Mucosa of descending colon (tissue), 3 donors: ENCODE measurements at places on chromosomes 4 and X.
A peak's percentile ranks its signal among the peaks of the same experiment; 100 is the strongest.

DNA sequence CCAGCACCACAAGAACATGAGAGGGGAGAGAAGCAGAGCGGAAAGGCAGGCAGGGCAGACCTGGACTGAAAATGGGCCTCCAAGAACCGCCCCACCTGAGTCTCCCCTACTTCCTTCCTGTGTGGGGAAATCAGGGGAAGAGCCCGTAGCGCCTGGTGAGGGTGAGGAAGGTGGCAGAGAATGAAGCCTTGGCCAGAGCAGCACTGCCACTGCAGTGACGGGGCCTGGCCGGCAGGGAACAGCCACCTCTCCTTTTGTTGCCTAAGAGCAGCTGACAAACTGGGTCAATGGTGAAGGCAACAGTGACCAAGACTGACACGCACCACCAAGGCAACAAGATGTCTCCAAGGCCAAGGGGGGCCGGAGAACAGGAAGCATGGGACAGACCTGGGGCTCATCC, 58.4 kb upstream of the CBR4 start:
- no peak for DNase-seq

DNA sequence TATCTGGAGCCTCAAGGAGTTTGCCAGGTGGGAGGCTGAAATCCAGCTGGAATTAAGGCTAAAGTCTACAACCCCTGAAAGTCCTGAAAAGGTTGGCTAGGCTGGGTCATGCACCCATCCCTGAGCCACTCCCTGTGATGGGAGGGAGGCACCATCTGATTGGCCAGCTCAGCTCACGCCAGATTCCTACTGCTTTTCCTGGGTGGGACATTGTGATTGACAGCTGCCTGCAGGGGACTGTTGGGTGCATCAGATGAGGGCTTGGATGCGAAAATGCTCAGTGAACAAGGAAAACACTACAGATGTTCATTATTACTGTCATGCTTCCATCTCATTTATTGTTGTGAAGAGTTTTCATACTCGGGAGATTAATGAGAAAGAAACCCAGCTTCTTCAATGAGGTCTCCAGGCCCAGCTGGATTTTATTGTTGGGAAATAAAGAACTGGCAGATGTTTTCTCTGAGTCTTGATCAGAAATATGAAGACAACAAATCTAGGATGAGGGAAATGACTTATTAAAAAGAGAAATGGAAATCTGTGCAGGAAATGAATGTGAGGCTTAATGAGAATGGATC, 185.9 kb downstream of the STK32B start:
- DNase-seq: no peak

- no peak for DNase-seq
These were observed 126.5 kb downstream of the STIM2 start for GRCh38 chr4:26987191-26987590.

DNA sequence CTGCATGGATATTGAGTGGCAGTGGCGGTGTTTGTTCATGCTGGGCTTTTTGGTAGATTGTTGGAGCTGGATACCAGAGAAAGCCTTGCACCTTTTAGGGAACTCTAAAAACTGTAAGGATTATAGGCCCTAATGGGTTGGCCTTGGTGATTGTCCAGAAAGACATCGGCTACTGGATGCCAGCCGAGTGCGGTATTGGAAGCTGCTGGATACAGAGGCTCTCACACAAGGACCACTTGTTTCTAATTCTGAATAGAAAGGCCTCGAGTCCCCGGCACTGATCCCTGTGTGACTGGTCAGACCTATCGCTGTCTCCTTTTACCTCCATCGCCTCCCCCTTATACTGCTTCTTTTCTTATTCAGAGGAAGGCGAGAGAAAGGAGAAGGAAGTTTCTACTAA, 27.3 kb upstream of the SCOC start:
- DNase-seq: no peak

DNA sequence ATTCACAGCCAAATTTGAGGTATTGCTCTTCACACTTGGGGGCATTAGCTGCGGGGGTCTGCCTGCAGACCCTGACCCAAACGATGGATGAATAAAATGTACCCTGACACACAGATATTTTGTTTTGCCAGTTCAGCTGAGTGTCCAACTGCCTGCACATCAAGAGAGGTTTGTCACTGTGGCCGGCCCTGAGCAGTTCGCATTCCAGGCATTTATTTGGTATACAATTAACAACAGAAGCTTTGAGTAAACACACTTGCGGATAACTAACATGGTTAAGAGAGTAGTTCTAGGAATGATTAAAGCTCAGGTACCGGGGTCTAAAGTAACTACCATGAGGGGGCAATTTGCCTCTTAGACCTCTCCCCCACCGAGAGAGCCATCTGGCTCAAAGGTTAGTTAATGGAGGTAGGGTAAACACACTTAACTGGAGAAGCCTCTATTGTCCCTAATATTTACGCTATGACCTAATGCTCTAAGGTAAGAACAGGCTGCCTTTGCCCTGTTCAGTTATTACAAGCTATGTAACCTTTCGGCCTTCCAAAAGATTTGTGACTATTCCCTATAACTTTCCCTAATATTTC, 162.0 kb downstream of the SNCA start:
- no peak for DNase-seq

- DNase-seq: no peak
These were observed 88.4 kb upstream of the GUCY1A1 start for GRCh38 chr4:155578219-155578618.

GRCh38 chrX:150856101-150856500, 42.4 kb downstream of the CD99L2 start:
- DNase-seq: no peak

- no peak for DNase-seq
These were observed 84.0 kb downstream of the PHKA2 start for GRCh38 chrX:18899796-18900380.

GRCh38 chr4:100842856-100843255, 325.0 kb upstream of the EMCN start:
- DNase-seq: no peak

GRCh38 chr4:158229768-158230167, 19.5 kb downstream of the TMEM144 start:
- DNase-seq: no peak

- no peak for DNase-seq
These were observed 3.7 kb downstream of the RS1 start for GRCh38 chrX:18668071-18668835.

- DNase-seq: no peak
These were observed 9.1 kb upstream of the S100G start for GRCh38 chrX:16640823-16641222.

DNA sequence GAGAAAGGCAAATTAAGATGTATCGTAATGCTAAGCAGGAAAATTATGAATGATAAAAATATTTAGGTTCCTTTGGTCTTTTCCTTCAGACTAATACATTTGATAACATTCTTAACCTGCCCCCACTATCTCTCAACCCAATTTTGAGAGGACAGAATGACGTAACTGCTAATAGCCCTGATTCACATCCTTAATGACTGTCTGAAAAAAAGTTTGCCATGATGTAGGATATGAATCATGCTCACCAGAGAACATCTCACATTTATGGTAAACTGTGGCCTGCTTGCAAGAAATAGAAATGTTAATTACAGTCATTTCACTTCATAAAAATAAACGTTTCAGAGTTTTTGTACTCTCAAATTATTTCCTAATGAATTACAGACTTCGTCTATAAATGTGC, 128.0 kb upstream of the VEGFC start:
- no peak for DNase-seq

DNA sequence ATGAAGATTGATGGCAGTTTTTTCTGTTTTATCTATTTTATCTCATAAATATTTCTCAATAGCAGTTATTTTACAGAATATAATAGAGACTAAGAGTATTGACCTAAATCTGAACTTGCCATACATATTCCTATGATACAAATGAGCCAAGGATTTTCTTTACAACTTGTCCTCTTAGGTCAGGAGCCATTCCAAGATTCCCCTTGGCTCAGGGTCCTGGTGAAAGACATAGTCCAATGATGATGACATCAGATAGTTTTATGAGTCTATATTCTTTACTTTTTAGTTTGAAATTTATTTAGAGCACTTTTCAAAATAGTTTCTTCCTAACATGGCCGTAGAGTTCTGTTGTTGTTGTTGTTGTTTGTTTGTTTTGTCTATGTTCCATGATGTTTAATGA, 869.1 kb upstream of the GRID2 start:
- DNase-seq: no peak

- DNase-seq: peak; percentile 42
These were observed 124.2 kb downstream of the NFKB1 start for GRCh38 chr4:102625232-102625930.

DNA sequence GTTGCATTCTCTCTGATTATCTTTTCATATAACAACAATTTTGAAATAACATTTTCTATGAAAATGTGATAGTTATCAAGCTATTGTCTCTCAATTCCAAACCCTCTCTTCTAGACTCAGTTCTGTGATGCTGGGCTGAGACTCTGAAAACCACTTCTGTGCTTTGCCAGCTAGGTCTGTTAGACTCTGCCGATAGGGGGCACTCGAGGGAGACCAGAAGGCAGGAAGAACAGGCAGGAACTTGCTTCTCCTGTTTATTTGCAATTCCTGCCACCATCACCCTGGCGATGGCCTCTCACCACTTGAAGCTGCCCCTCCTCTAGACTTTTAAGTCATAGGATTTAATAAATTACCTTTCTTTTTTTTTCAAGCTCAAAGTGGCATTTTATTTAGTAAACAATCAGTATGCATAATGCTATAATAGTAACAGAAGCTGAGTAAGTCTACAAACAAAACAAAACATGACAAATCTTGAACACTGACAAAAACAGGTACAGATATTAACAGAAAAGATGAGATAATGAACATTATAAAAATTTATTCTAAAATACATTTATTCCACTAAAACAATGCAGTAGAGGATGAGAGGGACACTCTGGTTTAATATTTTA, 49.7 kb downstream of the RASL11B start:
- peak; percentile 59 for DNase-seq

- DNase-seq: no peak
These were observed 38.5 kb downstream of the NEK1 start for GRCh38 chr4:169573889-169574288.

- DNase-seq: no peak
These were observed 97.9 kb upstream of the DDIT4L start for GRCh38 chr4:100288161-100288560.

DNA sequence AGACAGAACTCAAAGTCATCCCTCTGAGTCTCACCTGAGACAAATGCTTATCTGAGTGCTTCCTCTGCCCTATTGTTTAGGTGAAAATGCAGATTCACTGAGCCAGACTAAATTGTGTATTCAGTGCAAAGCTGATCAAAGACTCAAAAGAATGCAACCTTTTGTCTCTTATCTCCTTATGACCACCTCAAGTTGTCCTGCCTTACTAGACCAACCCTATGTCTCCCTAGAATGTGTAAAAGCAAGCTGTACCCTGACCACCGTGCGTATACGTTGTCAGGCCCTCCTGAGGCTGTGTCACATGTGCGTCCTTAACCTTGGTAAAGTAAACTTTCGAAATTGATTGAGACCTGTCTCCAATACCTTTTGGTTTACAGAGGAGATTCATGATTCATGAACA, 63.6 kb upstream of the SH3RF1 start:
- DNase-seq: no peak
